Right cardiac atrium (tissue), 5 donors: ENCODE measurements at places on chromosomes 6 and 20. TPM values are rescaled to one million over a fixed set of nuclear protein-coding genes. Genes with fewer than 3 reads are reported as not detected.

Gene HLA-DMA
- 17.0 TPM for total RNA-seq

Gene CST5
- not detected for total RNA-seq

Gene ADGB
- not detected for total RNA-seq

Gene KCNK16
- total RNA-seq = not detected

Gene SLC17A1
- not detected for total RNA-seq

Gene CYB5R4
- total RNA-seq = 12.0 TPM

Gene EYS
- not detected for total RNA-seq

Gene SLC12A5
- total RNA-seq = 3.0 TPM

Gene RALGAPA2
- 32.1 TPM for total RNA-seq

Gene ATP9A
- 20.3 TPM for total RNA-seq

Gene GPR6
- not detected for total RNA-seq
